ENCODE measurements at places on chromosomes 12 and 14. TPM values are rescaled to one million over a fixed set of nuclear protein-coding genes. Genes with fewer than 3 reads are reported as not detected.

DNA sequence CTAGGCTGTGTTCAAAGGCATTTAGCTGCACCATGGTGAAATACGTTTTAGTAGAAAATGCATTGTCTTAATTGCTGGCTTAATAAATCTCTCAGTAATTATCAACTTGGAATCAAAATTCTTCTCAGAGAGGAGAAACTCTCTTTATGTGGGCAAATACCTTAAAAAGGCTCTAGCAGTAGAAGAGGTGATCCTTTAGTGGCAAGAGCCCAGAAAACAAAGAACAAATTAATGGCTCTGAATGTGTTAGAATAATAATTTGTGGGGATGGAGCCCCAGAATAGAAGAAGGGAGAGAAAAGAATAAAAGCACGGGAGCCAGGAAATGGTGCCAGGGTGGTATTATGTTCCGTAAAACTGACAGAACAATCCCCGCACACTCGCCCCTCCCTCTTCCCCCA is 14.8 kb downstream of the TSPAN8 start:
- H3K4me3 ChIP-seq, result no peak overlapping the region
- H3K36me3 ChIP-seq, result no peaks in the 10 kb centered on the region
- no peak overlapping the region for H3K27ac ChIP-seq

DNA sequence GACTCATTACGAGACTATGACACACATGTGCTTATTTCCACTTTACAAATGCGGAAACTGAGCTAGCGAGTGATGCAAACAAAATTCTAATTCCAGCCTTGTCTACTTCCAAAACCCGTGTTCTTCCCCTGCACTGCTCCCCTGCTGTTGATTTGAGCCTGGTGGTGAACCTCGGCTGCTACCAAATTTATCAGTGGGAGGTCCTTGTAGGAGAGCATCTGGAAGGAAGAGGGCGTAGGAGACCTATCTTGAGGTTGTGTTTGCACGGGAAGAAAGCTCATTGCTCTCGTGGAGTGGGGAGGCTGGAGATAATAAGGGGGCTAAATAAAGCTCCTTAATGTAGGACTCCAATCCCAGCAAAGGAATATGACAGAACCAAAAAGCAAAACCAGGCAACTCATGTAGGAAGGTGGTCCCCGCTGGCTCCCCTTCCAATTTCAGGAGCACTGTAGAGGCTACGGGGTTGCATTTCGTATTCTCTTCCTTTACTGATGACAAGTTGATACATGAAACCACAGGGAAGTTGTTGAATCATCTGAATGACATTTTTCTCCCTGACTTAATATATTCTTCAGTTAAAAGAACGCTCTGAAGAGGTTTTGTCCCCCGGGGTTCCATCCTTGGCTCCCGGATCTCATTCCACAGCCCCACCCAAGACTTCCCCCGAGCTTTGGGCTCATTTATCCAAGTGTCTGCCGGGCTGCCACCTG is 52.6 kb downstream of the FZD10 start:
- no peaks in the 10 kb centered on the region for H3K4me1 ChIP-seq
- H3K4me3 ChIP-seq, result no peak overlapping the region
- H3K27me3 ChIP-seq, result no peaks in the 10 kb centered on the region

The AQP6 gene
- polyA plus RNA-seq, result 0.45 TPM

GRCh38 chr14:60544659-60545058 is 35.7 kb downstream of the SIX6 start:
- no peak for DNase-seq
- H3K27ac ChIP-seq, result no peak overlapping the region
- H3K36me3 ChIP-seq, result no peaks in the 10 kb centered on the region

The RPS6KL1 gene
- polyA plus RNA-seq, result 1.1 TPM

GRCh38 chr12:126210026-126210425 is 1144.8 kb downstream of the AACS start:
- H3K27ac ChIP-seq, result no peak overlapping the region
- H3K4me1 ChIP-seq, result no peaks in the 10 kb centered on the region
- H3K36me3 ChIP-seq, result no peaks in the 10 kb centered on the region
- no peaks in the 10 kb centered on the region for H3K27me3 ChIP-seq

DNA sequence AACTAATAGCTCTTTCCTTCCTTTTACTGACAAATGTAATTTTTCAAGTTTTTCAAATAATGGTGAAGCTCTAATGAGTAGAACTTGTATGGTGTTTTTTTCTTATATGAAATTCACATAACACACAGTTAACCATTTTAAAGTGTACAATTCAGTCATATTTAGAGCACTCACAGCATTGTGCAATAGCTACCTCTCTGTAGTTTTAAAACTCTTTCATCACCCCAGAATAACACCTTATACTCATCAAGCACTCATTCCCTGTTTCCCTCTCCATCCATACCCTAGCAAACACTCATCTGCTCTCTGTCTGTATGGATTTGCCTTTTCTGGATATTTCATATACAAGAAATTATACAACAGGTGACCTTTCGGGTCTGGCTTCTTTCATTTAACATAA is 207.9 kb upstream of the SLC38A2 start:
- no peak overlapping the region for H3K4me3 ChIP-seq
- no peaks in the 10 kb centered on the region for H3K4me1 ChIP-seq
- H3K27ac ChIP-seq, result no peak overlapping the region
- H3K27me3 ChIP-seq, result no peaks in the 10 kb centered on the region
- no peaks in the 10 kb centered on the region for H3K36me3 ChIP-seq

The LRRC10 gene
- not detected for polyA plus RNA-seq

All from left lung (tissue), 14 donors.